NCI-H2227 treated with DMSO at 0.1 percent for 48 hours (cell line): ENCODE measurements at places on chromosomes 16 and 17.

DNA sequence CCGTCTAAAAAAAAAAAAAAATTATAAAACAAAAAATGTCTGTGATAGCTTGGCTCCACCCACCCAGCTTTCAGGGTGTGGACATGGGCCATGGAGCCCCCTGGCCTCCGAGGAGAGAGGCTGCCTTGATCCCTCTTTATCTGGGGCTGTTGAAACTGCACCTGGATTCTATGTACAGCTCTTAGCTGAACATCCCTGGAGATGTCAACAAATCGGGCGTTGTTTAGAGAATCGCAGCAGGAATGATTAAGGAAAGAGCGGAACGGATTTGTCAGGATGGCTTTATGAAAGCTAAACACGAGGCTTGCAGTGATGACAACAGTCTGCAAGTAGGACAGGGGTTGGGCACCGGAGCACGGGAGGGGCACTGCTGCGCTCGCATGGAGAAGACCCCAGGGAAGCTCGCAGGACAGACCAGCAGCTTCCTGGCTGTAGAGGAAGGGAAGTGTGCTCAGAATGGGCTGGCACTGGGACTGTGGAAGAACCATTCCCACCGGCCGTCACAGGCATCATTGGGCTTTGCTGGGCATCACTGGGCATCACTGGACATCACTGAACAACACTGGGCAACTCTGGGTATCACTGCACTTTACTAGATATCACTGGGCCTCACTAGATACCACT, 195.8 kb upstream of the FOXF1 start:
- DNase-seq, result no peak

DNA sequence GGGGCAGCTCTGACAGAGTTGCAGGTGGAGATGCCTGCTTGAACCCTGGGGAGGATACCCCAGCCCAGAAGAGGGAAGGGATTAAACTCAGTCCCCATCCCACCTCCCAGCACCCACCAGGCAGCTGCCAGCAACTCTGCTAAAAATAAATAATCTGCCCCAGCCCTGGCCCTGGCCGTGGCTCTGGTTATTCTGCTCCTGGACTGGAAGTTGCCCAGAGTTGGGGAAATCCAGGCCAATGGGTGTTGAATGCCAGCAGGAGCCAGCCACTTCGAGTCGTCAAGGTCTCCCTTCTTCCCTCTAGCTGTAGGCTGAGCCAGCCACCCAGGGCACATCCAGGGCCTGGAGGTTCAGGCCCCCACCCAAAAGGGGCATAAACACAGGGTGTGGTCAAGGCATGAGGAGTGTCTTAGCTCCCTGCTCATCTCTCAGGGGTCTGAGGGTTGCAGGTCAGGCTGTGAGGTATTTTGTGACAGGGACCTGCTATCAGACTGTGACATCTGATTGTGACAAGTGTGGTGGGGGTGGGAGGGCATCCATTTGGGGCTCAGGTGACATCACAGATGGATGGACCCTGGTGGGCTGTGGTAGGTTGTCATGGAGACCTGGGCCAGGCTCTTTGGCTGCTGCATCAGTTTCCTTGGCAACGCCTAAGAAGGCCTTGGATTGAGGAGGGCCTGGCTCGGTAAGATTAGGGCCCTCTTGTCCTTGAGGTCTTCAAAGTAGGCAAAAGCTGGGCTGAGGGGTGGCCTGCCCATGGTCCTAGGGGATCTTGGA, 1.0 kb upstream of the RRAD start:
- DNase-seq, result no peak

DNA sequence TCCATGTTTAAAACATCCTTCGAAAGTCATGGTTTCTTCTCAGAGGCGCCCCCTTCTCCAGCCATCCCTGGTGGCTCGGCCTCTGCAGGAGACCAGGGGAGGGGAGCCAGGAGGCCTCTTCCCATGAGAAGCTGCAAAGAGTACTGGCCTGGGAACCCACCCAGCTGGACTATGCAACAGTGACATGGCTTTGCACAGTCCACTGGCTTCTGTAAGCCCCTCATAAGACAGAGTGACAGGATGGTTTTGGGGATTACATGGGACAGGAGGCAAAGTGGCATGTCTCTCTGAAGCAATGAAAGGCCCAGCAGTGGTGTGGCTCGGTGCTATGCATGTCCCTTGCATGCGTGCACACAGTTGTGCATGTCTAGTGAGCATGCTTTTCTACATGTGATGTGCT, 99.5 kb downstream of the C16orf78 start:
- no peak for DNase-seq

GRCh38 chr17:38981636-38982035, 14.4 kb upstream of the FBXO47 start:
- no peak for DNase-seq
